ENCODE measurements at places on chromosomes 6 and 20.

GRCh38 chr6:100426241-100426640 is 38.5 kb downstream of the SIM1 start:
- no peak for DNase-seq

DNA sequence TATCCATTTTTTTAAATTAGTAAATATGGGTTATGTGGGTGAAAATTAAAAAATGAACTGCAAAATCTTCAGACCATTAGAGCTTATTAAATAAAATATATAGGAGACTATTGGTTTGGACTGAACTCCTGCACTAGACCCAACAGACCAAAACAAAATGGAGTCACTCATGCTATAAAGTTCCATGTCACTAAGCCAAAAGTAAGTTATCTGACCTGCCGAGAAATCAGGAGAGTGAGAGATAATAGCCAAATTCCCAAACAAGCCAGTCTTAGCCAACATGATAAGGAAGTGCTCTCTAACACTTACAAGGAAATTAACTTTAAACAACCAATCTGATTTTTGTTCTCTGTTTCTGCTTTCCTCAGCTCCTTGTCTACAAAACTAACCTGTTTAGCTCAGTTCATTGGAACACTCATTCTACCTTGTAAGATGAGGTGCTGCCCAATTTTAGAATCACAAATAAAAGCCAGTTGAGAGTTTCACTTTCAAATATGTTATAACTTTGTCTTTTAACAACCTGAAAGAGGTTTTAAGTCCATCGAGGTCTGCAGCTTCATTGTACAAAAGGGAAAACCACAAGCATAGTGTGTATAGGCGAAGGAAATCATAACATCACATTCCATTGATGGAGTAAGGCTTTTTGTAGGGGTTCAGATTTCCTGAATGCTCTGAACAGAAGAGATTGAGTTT is 220.5 kb downstream of the TENT5A start:
- no peak for DNase-seq

DNA sequence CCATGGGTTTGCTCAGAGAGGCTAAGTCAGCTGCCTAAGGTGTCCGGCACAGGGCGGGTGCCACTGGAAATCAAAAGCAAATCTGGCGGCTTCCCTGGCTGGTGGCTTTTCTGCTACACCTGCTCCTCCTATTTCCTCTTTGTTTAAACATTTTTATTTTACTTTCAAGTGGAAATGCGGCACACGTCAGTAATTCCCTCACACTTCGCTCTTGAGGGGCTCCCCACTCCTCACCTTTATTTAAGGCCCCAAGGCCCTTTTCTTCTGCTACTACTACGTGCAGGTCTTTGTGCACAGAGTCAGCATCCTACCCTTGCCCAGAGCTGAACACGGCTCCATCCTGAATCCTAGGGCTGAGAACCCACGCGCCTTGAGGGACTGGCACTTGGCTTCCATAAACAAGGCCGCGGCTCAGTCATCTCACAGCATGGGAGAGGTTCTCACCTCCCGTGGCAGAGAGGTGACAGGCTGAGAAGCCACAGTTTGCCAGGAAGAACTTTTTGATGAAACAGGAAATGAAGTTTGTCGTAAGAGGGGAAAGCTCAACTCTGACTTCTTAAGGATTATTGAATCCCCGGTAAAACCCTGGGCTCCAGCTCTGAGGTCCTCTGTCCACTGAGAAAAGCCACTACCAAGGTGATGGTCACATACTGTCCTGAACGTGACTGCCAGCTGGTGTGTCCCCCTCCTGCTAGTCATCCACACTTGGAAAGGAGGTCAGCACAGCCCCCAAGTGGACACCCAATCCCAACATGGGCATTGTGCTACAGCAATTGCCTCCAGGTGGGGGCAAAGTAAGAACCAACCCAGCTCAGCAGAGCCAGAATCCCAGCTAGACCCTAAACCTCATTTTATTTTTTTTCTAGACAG is 48.0 kb downstream of the NFATC2 start:
- no peak for DNase-seq

GRCh38 chr6:122623279-122623678 is 13.1 kb downstream of the PKIB start:
- DNase-seq: no peak

- DNase-seq: no peak
These were observed 200.3 kb upstream of the SIM1 start for GRCh38 chr6:100665041-100665380.

DNA sequence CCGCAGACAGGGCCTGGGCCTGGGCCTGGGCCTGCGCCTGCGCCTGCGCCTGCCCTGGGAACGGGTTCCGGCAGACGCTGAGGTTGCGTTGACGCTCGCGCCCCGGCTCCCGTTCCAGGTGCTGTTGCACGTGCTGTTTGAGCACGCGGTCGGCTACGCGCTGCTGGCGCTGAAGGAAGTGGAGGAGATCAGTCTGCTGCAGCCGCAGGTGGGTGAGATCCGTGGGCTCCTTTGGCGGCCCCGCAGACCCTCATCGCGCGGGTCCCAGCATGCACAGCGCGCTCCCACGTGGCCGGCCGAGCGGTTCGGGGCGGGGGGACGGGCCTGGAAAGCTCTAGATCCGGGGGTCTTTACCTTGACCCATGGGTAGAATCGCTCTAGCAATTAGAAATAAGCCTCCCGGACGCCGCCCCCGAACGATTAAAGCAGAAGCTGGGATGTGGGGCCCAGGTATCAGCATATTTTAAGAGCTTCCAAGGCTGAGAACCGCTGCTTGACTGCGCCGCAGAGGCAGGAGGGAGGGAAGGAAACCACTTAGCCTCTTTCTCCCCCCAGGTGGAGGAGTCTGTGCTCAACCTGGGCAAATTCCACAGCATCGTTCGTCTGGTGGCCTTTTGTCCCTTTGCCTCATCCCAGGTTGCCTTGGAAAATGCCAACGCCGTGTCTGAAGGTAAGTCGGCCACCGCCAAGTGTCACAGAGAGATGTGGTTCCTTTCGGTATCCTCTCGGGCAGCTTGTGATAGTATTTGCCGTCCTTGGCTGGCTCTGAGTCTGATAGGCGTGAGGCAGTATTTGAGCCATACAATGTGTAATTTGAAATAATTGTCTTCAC is 508 bp downstream of the NOP56 start:
- DNase-seq: no peak

DNA sequence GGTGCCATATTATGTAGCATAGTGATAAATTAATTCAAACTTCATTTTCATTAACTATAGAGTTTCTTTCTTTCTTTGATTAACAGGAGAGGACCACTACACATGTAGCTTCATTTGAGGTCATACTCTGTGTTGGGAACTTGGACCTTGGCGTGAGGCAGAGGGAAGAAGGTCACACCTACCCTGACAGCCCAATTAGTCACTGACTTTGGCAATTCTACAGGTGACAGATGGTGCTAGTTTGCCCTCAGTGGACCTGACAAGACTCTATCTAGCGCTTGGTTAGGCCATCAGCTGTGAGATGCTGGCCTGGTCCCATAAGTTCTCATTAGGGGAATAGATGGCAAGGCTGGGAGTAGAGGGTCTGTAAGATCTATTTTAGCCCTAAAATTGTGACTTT is 14.2 kb downstream of the SLX4IP start:
- DNase-seq: no peak

- no peak for DNase-seq
These were observed 1.5 kb downstream of the ZC3H12D start for GRCh38 chr6:149483334-149483725.

- no peak for DNase-seq
These were observed 732 bp downstream of the HRH3 start for GRCh38 chr20:62219101-62219991.

- no peak for DNase-seq
These were observed 730.8 kb upstream of the CITED2 start for GRCh38 chr6:140105241-140105640.
